ENCODE measurements at places on chromosomes 12 and 14.

DNA sequence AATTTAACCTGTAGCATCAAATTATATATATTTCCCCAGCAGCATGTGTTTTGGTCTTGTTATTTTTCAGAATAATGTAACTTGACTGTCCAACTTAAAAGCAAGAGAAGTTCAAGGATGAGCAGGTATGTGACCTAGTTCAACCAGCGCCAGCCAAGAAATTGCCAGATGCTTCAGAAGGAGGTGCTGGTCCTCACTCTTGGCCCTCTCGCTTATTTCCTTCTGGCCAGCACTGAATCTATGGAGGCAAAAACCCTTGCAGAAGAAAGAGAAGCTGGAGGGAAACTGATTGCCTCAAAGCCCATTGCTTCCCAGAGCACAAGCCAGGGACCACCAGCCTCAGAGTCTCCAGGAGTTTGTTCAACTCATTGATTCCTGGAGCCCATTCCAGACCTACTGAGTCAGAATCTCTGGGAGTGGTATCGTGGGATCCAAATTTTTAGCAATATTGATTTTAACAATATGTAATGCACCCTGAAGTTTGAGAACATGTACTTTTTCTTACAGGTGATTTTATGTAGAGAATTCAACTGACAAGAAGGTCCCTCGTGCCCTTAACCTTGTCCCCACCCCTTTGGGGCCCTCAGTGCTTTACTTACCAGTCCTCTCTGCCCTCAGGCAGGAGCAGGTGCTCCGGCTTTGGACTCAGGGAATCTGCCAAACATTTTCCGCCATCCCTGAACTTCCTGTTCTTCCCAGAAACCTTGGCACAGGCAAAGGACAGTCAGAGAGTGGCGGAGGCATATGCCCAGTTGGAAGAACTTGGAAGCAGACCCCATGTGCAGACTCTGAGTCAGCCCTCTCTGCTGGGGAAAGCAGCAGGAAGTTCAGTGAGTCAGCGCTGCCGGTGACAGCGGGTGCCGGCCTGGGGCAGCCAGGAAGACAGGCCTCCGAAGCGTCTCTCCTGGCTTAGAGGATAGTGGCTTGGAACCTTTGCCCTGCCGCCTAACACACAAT is 10.4 kb downstream of the BEST3 start:
- no peaks in the 10 kb centered on the region for H3K36me3 ChIP-seq
- H3K4me1 ChIP-seq: peaks cover 7% of the 10 kb centered on the region
- H3K27me3 ChIP-seq: peaks cover 23% of the 10 kb centered on the region
- no peak for DNase-seq
- no peak overlapping the region for H3K27ac ChIP-seq

DNA sequence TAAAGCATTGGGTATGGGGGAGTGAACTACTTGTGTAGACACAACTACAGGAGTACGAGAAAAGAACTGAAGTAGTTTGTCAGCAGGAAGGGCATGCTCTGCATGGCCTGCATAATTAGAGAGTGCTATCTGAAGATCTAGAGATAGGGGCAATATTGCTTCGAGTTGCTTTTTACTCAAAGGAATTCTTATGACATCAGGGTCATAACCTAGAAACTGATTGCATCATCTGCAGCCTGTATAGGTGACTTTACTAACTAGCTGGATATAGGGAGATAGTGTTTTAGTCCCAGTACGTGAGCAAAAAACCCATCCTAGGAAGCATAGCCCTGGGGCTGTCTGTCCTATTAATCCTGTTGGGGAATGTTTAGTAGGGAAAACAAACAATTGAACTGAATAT is 39.8 kb downstream of the TMTC3 start:
- H3K36me3 ChIP-seq: peaks cover 44% of the 10 kb centered on the region
- DNase-seq: no peak
- H3K4me1 ChIP-seq: peaks cover 2% of the 10 kb centered on the region
- H3K27ac ChIP-seq: no peak overlapping the region

GRCh38 chr12:44968965-44969364 is 81.9 kb downstream of the DBX2 start:
- H3K4me3 ChIP-seq: no peak overlapping the region
- DNase-seq: no peak
- H3K4me1 ChIP-seq: peaks cover 4% of the 10 kb centered on the region
- H3K27me3 ChIP-seq: peaks cover 5% of the 10 kb centered on the region

- no peak overlapping the region for H3K27ac ChIP-seq
- H3K27me3 ChIP-seq: peaks cover 57% of the 10 kb centered on the region
- H3K4me1 ChIP-seq: peaks cover 11% of the 10 kb centered on the region
- no peak for DNase-seq
- no peaks in the 10 kb centered on the region for H3K36me3 ChIP-seq
Measured at GRCh38 chr12:22333186-22333712, 1.3 kb downstream of the ST8SIA1 start.

- no peaks in the 10 kb centered on the region for H3K27me3 ChIP-seq
- H3K27ac ChIP-seq: no peak overlapping the region
- peaks cover 65% of the 10 kb centered on the region for H3K4me1 ChIP-seq
- DNase-seq: no peak
- H3K4me3 ChIP-seq: peak overlapping the region; percentile 91
Measured at GRCh38 chr14:92654239-92654901, 94.1 kb downstream of the LGMN start.

DNA sequence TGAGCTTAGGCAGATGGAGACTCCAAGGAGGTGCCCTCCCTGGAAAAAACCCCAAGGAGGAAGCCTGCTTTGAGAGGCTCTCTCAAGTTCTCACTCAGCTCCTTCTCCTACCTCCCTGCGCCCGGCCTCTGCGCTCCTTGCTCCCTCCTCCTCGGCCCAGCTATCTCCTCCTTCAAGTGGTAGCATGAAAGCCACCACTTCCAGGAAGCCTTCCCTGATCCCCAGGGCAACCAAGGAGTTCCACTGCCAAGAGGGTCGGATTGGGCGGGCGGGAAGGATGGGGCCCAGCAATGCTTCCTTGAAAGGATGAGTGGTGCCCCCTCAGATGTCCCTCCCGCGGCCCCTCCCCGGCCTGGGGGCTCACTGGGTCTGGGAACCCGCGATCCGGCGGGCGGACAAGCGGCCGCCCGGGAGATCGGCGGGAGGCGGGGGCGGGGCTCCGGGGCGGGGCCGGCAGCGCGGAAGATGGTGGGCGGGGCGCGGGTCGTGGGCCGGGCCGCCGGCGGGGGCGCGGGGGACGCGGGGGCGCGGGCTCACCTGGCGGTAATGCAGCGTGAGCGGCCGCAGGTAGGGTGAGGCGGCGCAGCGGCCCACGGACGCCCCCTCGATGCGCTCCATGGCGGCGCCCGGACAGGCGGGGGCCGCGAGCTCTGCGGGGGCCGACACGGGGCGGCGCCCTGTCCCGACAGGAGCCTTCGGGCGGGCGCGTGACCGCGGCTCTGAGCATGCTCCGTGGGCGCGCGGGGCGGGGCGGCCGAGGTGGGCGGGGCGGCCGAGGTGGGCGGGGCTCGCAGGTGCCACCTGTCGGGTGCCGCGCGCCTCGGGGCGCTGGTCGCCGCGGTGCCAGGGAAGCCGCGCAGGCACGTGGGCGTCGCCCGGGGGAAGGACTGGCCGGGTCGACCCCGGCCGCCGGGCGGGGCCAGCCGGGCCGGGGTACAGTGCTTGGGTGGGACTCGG is at the start of gene NUDT14:
TSS of gene NUDT14 (minus strand) at position 721 of the 957 bp plus-strand sequence. CDS start at position 618, 103 bp downstream.
- no peak within 1 kb of the TSS for H3K27ac ChIP-seq
- no peaks in the 10 kb centered on the region for H3K36me3 ChIP-seq
- H3K27me3 ChIP-seq: peaks cover 4% of the 10 kb centered on the region

GRCh38 chr12:132390287-132391076 is 61.1 kb upstream of the GALNT9 start:
- peaks cover 2% of the 10 kb centered on the region for H3K27me3 ChIP-seq
- H3K27ac ChIP-seq: no peak overlapping the region
- no peak for DNase-seq
- H3K4me1 ChIP-seq: no peaks in the 10 kb centered on the region
- H3K4me3 ChIP-seq: no peak overlapping the region

DNA sequence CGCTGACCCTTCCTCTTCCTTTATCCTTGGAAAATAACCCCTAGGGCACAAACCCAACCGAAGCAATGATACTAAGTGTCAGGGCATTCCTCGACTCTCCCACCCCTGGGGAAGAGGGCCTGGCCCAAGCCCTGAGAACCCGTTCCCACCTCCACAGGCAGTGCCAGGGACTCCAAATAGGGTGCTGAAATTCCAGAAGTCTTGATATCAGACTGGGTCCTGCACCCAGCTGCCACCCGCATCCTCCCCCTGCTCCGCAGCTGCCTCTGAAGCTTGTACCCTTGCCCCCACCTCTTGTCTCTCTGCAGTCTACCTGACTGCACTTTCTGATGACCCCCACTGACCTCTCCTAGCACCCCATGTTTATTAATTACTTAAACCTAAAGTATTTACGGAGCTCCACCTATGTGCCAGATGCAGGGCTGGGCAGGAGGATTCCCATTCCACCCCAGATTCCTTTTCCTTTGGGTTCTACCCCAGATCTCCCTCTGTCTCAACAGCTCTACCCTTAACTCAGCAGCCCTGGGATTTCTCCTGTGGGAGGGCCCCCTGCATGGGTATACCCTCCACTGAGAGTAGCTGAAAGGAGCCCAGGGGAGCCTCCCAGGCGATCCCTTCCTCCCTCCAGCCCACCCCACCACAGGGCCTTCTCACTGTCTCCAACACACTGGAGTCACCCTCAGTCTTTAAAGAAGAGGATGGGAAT is 4.1 kb upstream of the KRT18 start:
- no peaks in the 10 kb centered on the region for H3K4me1 ChIP-seq
- H3K36me3 ChIP-seq: no peaks in the 10 kb centered on the region
- H3K27me3 ChIP-seq: peaks cover 38% of the 10 kb centered on the region
- H3K4me3 ChIP-seq: no peak overlapping the region

DNA sequence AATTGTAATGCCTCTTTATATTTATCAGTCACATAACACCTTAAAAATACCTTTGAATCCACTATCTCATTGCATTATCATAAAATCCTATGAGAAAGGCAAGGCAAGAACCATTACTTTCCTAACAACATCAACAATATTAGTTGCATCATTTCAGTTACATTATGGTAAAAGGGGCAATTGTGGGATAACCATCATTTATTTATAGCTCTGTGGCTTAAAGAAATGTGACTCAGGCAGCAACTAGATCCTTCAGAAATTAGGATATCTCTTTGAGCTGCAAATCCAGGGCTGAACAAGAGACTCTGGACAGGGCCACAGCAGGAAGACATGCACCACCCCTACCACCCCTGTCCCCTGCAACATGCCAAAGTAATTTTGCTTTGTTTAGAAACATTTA is 36.4 kb downstream of the EPS8 start:
- no peak overlapping the region for H3K4me3 ChIP-seq
- H3K27me3 ChIP-seq: peaks cover 2% of the 10 kb centered on the region
- no peak for DNase-seq
- no peak overlapping the region for H3K27ac ChIP-seq
- no peaks in the 10 kb centered on the region for H3K4me1 ChIP-seq

DNA sequence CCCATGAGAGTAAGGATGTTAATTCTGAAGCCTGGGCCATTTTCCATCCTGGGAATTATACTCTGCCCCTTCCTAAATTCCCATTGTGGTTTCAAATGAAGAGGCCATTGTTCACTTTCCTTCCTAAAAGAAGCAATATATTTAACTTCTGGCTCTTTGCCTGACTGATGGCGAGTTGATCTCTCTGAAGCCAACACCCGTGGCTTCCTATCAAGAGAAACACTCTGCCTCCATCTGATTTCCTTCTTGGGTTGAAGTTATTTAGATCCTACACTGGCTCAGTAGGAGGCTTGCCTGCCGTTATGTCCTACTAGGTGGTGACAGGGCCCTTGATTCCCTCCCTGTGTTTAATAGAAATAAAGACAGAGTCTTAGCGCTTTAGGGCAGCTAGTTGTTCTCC is 97.4 kb downstream of the PRKCH start:
- H3K4me1 ChIP-seq: peaks cover 72% of the 10 kb centered on the region
- no peak overlapping the region for H3K27ac ChIP-seq
- no peak overlapping the region for H3K4me3 ChIP-seq
- H3K27me3 ChIP-seq: no peaks in the 10 kb centered on the region

- H3K4me3 ChIP-seq: no peak overlapping the region
- peaks cover 5% of the 10 kb centered on the region for H3K4me1 ChIP-seq
- no peak for DNase-seq
- H3K27me3 ChIP-seq: no peaks in the 10 kb centered on the region
- H3K36me3 ChIP-seq: no peaks in the 10 kb centered on the region
Measured at GRCh38 chr12:119447126-119447525, 112.6 kb downstream of the CCDC60 start.

GRCh38 chr14:46769292-46769691 is 117.7 kb upstream of the RPL10L start:
- H3K4me3 ChIP-seq: no peak overlapping the region
- H3K4me1 ChIP-seq: no peaks in the 10 kb centered on the region

DNA sequence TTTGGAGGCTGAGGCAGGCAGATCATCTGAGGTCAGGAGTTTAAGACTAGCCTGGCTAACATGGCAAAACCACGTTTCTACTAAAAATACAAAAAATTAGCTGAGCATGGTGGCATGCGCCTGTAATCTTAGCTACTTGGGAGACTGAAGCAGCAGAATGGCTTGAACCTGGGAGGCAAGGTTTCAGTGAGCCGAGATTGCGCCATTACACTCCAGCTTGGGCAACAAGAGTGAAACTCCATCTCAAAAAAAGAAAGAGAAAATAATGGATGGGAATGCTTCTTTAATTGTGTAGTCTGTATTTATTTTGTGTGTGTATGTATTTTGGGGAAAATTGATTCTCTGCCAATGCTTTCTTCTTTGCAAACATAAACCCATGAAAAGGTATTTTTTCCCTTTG is 32.5 kb downstream of the SRGAP1 start:
- H3K27ac ChIP-seq: no peak overlapping the region
- no peaks in the 10 kb centered on the region for H3K4me1 ChIP-seq
- H3K27me3 ChIP-seq: no peaks in the 10 kb centered on the region
- no peak overlapping the region for H3K4me3 ChIP-seq

- no peaks in the 10 kb centered on the region for H3K36me3 ChIP-seq
- peaks cover 13% of the 10 kb centered on the region for H3K4me1 ChIP-seq
- DNase-seq: no peak
- no peak overlapping the region for H3K4me3 ChIP-seq
- no peak overlapping the region for H3K27ac ChIP-seq
Measured at GRCh38 chr12:58416236-58416635, 474.9 kb downstream of the ATP23 start.

DNA sequence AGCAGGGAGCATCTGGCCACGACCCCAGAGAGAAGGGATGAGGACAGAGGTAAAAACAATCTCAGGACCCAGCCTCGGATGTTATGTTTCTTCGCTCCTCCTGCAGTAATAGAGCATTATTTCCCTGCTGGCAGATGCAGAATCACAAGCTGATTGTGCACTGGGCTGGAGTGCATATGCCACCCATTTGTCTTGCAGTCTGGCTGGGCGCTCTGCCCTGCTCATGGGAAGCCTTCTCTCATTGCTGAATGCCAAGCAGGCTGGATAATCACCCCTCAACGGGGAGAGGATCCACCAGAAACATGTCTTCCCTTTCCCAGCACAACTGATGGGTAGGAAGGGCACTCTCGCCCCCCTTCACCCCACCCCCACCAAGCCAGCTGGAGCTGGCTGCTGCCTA is 8.5 kb upstream of the VASH1 start:
- no peak for DNase-seq
- H3K36me3 ChIP-seq: no peaks in the 10 kb centered on the region
- no peak overlapping the region for H3K27ac ChIP-seq
- no peaks in the 10 kb centered on the region for H3K27me3 ChIP-seq
- no peaks in the 10 kb centered on the region for H3K4me1 ChIP-seq
